ENCODE measurements at places on chromosomes 13 and 19.
A peak's percentile ranks its signal among the peaks of the same experiment; 100 is the strongest.

GRCh38 chr13:105847527-105848291, 687.8 kb downstream of the EFNB2 start:
- DNase-seq, result no peak

DNA sequence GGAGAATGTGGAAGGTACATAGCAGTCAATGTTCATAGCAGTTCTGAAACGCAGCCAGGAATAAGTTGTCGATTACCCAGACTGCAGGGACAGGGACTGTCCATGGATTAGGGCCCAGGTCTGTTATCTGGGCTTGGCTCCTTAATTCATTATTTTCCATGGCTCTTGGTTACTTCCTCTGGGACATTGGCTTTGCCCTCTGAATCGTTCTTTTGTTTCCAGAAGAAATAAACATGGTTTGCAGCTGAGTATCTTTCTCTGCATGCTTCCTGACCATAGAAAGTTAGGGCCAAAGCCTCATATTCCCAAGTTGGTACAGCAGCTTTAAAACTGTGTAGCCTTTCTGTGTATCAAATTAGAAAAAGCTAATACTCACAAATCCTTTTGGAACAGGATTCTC, 121.7 kb upstream of the MAB21L1 start:
- no peak for DNase-seq

- peak; percentile 100 for DNase-seq
Observed at GRCh38 chr19:3626473-3627350, at the start of gene CACTIN. Gene CACTIN, minus strand, starts transcription at chr19:3626790. Its CDS starts 28 bp downstream, at chr19:3626762.

GRCh38 chr19:41548047-41548446, 27.9 kb upstream of the CEACAM21 start:
- DNase-seq, result no peak

GRCh38 chr13:94703721-94704314, 8.5 kb downstream of the SOX21 start:
- no peak for DNase-seq

DNA sequence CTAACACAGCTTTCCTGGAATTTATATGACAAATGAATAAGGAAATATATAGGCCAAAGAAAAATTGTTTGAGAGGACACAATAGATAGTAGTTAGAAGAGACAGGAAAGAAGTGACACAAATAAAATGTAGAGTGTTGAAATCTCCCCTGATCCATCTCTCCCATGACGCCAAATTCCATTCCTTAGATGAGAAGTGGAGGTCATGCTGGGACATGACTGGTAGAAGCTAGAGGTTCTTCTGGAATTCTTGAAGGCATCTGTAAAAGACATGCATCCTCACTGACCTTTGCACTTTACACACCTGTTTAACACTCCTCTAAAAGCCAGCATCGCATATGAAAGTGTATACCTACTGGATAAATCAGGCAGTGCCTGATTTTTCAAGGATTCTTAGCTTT, 67.8 kb downstream of the DGKH start:
- no peak for DNase-seq

DNA sequence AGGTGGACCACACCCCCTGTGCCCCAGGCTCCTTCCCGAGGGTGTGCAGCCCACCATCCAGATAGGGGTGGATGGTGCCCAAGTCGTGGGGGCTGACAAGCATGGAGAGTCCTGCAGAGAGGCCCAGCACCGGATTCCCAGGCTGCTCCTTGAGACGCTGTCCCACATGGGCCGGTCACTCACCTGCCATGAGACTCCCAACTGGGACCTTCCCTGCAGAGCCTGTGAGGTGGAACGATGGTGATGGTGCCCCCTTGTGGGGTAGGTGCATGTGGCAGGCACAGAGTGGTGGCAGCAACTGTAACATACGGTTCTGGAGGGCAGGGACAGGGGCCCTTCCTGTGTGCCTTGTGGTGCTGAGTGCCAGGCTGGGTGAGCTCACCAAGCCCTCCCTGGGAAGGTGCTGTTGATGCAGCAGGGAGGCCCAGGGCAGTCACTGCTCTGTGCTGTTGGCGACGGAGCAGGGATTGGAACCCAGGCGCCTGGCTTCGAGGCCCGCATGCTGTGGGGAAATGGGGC, 33.1 kb downstream of the PPP1R37 start:
- DNase-seq, result no peak

DNA sequence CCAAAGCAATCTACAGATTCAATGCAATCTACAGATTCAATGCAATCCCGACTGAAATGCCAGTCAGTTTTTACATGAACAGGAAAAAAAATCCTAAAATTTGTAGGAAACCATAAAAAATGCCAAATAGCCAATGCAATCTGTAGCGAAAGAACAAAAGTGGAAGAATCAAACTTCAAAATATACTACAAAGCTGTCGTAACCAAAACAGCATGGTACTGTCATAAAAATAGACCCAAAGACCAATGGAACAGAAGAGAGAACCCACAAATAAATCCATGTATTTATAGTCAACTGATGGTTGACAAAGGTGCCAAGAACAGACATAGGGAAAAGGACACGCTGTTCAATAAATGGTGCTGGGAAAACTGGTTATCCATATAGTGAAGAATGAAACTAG, 17.7 kb downstream of the ZNF829 start:
- DNase-seq, result no peak

- no peak for DNase-seq
Observed at GRCh38 chr19:14248578-14249011, 42.6 kb upstream of the ADGRL1 start.

- DNase-seq, result no peak
Observed at GRCh38 chr13:34340534-34340933, 522.6 kb downstream of the RFC3 start.

DNA sequence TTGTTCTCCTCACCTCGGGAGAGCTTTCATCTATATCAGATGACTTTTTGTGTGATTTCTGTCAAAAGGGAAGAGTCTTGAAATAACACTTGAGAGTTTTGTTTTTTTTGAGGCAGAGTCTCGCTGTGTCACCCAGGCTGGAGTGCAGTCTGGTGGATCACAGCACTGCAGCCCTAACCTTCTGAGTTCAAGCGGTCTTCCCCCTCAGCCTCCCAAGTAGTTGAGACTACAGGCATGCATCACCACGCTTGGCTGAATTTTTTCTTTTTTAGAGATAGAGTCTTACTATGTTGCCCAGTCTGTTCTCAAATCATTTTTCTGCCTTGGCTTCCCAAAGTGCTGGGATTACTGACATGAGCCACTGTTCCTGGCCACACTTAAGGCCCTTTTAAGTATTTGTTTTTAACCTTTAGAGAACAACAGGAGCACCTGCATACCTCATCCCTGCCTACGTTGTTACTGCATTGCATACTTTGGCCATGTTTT, 11.4 kb downstream of the NDFIP2 start:
- DNase-seq, result no peak

DNA sequence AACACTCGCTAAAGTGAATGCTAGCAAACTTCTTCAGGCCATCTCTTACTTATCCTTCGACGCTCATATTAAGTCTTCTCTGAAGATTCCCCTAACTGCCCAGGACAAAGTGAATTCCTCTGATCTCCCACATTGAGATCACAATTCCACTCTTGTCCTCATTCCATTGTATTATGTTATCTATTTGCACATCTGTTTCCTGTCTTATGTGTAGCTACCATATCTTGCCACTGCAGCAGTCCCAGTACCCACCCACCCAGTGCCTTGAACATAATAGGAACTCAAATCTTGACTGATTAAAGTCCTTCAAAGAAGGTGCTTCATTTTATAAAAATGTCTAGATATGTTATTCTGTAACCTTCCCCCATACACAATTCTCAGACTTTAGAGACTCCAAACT, 702.3 kb downstream of the DIAPH3 start:
- no peak for DNase-seq
